ENCODE measurements at places on chromosomes 1 and 21.

- DNase-seq, result peak; percentile 25
These were observed 26.6 kb downstream of the TENT5C start for GRCh38 chr1:117632269-117633067.

GRCh38 chr1:6984986-6985385, 199.7 kb downstream of the CAMTA1 start:
- no peak for DNase-seq

GRCh38 chr1:66317248-66317515, 216.8 kb upstream of the SGIP1 start:
- no peak for DNase-seq

DNA sequence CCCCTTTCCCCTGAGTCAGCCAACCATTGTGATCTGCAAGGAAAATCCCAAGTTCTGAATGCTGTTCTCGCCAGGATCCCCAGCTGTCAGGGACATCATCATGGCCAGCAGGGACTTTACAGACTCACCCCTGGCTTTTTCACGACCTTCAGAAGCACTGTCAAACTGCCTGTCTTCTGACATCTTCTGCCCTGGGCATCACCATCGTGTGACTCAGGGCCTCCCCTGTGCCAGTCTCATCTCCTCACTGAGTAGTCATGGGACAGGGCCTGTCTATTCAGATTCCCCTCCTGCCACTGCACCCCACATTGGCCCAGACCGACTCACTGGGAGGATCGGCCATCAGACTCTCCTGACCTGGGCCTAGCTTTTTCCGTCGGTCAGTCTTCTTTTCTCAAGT, 72.5 kb upstream of the VAMP3 start:
- no peak for DNase-seq

DNA sequence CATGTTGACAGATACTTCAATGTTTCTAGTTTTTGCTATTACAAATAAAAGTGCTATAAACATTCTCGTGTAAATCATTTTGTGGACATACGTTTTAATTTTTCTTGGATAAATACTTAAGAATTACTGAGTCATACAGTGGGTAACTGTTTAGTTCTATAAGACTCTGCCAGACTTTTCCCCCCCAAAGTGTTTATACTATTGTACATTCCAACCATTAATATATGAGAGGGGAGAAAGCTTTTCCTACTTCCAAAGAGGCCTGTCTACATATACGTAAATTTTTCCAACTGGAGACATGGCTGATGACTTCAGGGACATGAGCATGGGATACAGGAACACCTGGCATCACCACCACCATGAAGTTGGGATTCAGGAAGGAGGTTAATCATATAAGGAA, 17.0 kb upstream of the REG4 start:
- no peak for DNase-seq
